Activated CD8-positive, alpha-beta T cell treated with anti-CD3 and anti-CD28 coated beads for 36 hours (primary cell): ENCODE measurements at places on chromosomes 1 and 21. TPM values are rescaled to one million over a fixed set of nuclear protein-coding genes. Genes with fewer than 3 reads are reported as not detected.

DNA sequence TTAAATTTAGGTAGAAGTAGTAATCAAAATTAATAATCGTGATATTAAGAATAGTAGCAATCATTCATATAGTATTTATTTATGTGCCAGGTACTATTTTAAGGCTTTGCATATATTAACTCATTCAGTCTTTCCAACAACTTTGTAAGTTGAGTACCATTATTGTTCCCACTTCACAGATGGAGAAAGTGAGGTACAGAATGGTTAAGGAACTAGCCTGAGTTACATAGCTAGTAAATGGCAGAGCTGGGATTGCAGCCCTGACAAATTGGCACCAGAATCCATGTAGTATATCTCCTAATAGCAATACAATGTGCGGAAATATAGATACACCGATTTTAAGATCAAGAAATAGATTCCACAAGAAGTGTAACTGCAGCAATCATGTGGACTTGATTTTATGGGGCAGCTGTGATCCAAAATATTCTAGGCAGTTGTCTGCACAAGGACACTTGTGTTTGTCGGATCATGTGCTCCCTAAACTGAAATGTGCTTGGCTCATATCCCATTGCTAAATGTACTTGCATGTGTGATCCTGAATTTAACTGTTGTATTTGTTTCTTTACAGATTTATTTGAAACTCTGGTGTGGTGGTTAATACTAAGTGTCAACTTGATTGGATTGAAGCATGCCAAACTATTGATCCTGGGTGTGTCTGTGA is 5.8 kb upstream of the GTF2B start:
- peaks cover under 1% of the 10 kb centered on the region for H3K36me3 ChIP-seq
- no peaks in the 10 kb centered on the region for H3K27me3 ChIP-seq
- H3K27ac ChIP-seq = no peak overlapping the region
- no peak overlapping the region for H3K4me3 ChIP-seq
- H3K4me1 ChIP-seq = peaks cover 2% of the 10 kb centered on the region
- no peak for DNase-seq

- no peak for DNase-seq
- peaks cover 4% of the 10 kb centered on the region for H3K27me3 ChIP-seq
- peaks cover 13% of the 10 kb centered on the region for H3K4me1 ChIP-seq
- peak overlapping the region; percentile 66 for H3K27ac ChIP-seq
Measured at GRCh38 chr1:11680270-11681070, 478 bp downstream of the MAD2L2 start.

DNA sequence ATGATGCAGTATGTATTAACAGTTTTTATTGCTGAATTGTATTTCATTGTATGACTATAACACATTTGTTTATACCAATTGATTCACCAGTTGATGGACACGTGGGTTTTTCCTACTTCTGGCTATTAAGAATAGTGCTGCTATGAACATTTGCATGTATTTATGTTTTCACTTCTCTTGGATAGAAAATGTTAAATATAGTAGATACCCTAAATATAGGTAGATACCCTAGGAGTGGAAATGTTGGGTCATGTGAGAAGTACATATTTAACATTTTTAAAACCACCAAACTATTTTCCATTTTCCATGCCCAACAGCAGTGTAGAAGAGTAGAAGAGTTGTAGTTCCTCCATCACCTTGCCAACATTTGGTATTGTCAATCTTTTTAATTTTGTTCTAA is 7.8 kb downstream of the PHTF1 start:
- H3K36me3 ChIP-seq = peaks cover 21% of the 10 kb centered on the region
- H3K4me3 ChIP-seq = no peak overlapping the region
- peaks cover 8% of the 10 kb centered on the region for H3K4me1 ChIP-seq
- H3K27ac ChIP-seq = no peak overlapping the region

- no peak overlapping the region for H3K27ac ChIP-seq
- H3K36me3 ChIP-seq = no peaks in the 10 kb centered on the region
- no peaks in the 10 kb centered on the region for H3K4me1 ChIP-seq
- H3K4me3 ChIP-seq = no peak overlapping the region
- peaks cover 4% of the 10 kb centered on the region for H3K27me3 ChIP-seq
Measured at GRCh38 chr1:96843196-96843595, 121.6 kb downstream of the PTBP2 start.

CASQ1 gene
- total RNA-seq = not detected

FBXO2 gene
- 1.9 TPM for total RNA-seq

- H3K4me3 ChIP-seq = no peak overlapping the region
- no peaks in the 10 kb centered on the region for H3K36me3 ChIP-seq
- no peak for DNase-seq
- H3K4me1 ChIP-seq = no peaks in the 10 kb centered on the region
- no peaks in the 10 kb centered on the region for H3K27me3 ChIP-seq
- H3K27ac ChIP-seq = no peak overlapping the region
Measured at GRCh38 chr1:58456470-58456869, 90.1 kb downstream of the OMA1 start.

ZSWIM5 gene
- 0.87 TPM for total RNA-seq

GRCh38 chr1:41723786-41724185 is 194.9 kb downstream of the HIVEP3 start:
- no peak overlapping the region for H3K4me3 ChIP-seq
- no peaks in the 10 kb centered on the region for H3K36me3 ChIP-seq
- peaks cover 36% of the 10 kb centered on the region for H3K4me1 ChIP-seq
- DNase-seq = no peak

DNA sequence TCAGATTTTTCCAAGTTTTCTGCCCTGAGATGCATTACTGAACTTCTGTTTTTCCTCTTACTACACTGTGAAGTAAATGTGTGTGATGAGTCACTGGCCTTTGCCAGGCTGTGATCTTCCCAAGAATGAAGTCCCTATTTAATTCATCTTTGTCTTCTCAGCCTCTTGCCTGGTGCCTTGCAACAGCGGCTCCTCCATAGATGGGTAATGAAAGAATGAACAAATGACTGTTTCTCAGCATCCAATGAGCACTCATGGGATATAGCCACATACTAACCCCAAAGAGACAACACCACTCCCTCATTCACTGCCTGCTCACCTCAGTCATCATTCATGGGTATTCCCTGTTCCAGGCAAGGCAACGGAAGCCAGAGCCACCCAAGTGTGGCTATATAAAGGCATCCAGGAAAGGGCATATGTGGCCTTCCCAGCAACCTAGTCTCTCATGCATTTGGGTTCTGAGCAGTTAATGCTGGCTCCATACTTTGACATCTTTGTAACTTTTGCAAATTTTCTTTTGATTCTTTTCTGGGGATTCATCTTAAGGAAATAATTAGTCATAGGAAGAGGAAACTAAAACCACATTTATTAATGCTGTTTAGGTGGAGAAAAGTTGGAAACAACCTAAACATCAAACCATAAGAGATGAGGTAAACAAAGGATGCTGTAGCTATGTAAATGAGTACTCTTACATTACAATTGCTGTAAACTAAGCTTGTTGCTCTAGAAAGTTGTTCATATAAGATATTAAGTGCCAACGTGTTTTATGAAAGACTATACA is 71.9 kb downstream of the HIVEP3 start:
- H3K4me1 ChIP-seq = peaks cover 53% of the 10 kb centered on the region
- H3K36me3 ChIP-seq = peaks cover 4% of the 10 kb centered on the region
- H3K4me3 ChIP-seq = no peak overlapping the region
- no peaks in the 10 kb centered on the region for H3K27me3 ChIP-seq
- no peak overlapping the region for H3K27ac ChIP-seq

GRCh38 chr21:41769111-41769510 is 2.3 kb upstream of the RIPK4 start:
- no peak for DNase-seq
- H3K4me3 ChIP-seq = peak overlapping the region; percentile 37
- no peaks in the 10 kb centered on the region for H3K36me3 ChIP-seq
- peaks cover 24% of the 10 kb centered on the region for H3K4me1 ChIP-seq

SGIP1 gene
- total RNA-seq = not detected

- H3K27ac ChIP-seq = no peak overlapping the region
- no peak overlapping the region for H3K4me3 ChIP-seq
- no peaks in the 10 kb centered on the region for H3K4me1 ChIP-seq
- H3K36me3 ChIP-seq = no peaks in the 10 kb centered on the region
- H3K27me3 ChIP-seq = no peaks in the 10 kb centered on the region
Measured at GRCh38 chr1:168371477-168371876, 90.8 kb downstream of the TBX19 start.

GRCh38 chr1:31122101-31122735 is 56.7 kb upstream of the PUM1 start:
- no peak overlapping the region for H3K27ac ChIP-seq
- no peaks in the 10 kb centered on the region for H3K27me3 ChIP-seq
- H3K4me3 ChIP-seq = no peak overlapping the region
- no peaks in the 10 kb centered on the region for H3K36me3 ChIP-seq

- peaks cover 63% of the 10 kb centered on the region for H3K36me3 ChIP-seq
- no peaks in the 10 kb centered on the region for H3K27me3 ChIP-seq
- no peak overlapping the region for H3K4me3 ChIP-seq
- no peak for DNase-seq
Measured at GRCh38 chr1:151988405-151988923, 5.2 kb downstream of the S100A10 start.

DNA sequence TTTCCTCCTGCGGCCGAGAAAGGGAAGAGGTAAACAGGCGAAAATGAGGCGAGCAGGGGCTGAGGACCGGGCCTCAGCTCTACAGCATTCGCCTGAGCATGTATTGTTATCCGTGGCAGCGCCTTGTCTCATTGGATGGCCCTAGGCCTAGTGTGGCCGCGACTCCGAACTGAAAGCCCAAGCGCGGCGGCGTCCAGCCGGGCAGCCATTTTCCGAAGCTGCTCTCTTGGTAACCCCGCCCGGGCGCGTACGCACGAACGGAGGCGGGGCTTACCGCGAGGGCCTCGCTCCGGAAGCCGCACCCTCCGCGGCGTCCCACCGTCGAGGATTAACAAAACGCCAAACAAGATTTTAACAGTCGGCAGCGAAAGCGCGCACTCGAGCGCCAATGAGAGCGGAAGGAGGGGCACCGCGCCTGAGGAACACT is 797 bp upstream of the USP1 start:
- DNase-seq = no peak
- H3K4me1 ChIP-seq = peaks cover 18% of the 10 kb centered on the region
- H3K27me3 ChIP-seq = no peaks in the 10 kb centered on the region
- peaks cover 31% of the 10 kb centered on the region for H3K36me3 ChIP-seq
- H3K27ac ChIP-seq = peak overlapping the region; percentile 99

DNA sequence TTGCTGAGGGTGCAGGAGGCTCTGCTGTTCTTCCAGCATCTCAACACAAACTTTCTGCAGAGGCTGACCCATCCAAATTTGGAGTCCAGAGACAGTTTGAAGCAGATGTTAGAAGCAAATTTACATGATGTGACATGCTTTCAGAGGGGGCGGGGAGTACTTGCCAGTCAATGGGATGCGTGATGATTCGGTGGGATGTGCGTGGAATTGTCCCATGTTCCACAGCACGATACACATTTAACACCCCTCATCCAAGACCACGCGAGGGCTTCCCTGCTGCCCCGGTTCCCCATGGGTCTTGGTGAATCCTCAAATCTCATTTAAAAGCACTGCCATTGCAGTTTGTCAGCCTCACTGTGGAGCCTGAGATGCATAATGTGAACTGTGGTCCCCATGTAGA is 78.6 kb upstream of the TLR5 start:
- peaks cover 2% of the 10 kb centered on the region for H3K36me3 ChIP-seq
- no peak for DNase-seq

CELA3B gene
- total RNA-seq = not detected

DNA sequence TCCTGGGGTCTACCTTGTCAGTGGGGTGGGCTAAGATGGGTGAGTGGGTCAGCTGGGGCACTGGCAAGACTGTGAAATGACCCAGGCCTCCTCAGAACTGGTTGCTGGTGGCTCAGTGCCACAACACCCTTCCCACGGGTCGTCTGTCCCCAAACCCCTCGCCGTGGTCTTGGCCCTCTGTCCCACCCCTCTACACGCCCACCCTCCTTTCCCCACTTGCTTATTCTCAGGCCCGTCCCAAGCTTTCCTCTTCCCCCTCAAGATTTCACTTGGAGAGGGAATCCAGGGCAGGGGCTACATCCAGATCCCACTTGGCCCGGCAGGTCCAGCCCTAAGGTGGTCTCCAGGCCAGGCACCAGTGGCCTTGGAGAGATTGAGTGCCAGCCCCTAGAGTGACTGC is 16.7 kb downstream of the CSF1 start:
- H3K27ac ChIP-seq = no peak overlapping the region
- no peaks in the 10 kb centered on the region for H3K27me3 ChIP-seq
- H3K36me3 ChIP-seq = peaks cover 56% of the 10 kb centered on the region

TPTE gene
- total RNA-seq = not detected

GCSAML gene
- 0.27 TPM for total RNA-seq

DNA sequence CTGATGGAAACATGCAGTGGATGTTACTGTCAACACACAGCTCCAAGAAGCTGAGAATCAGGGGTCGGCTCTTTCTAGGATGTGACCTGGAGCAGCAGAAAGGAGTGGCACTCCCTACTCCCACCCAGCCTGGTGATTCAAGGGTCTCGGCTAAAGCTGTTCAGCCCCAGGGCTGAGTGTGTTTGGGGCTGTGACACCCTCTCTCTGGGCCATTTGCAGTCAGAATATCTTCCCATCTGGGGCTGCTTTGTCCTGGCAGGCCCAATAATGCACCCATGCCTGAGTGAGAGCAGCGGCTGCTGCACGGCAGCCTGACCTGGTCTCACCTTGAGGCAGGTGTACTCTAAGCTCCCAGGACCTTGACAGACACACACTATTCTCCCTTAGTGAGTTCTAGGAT is 52.5 kb upstream of the AJAP1 start:
- no peaks in the 10 kb centered on the region for H3K4me1 ChIP-seq
- no peak overlapping the region for H3K4me3 ChIP-seq
- H3K36me3 ChIP-seq = no peaks in the 10 kb centered on the region
- no peak overlapping the region for H3K27ac ChIP-seq

- H3K27me3 ChIP-seq = peaks cover 20% of the 10 kb centered on the region
- H3K4me1 ChIP-seq = no peaks in the 10 kb centered on the region
- H3K4me3 ChIP-seq = no peak overlapping the region
- H3K27ac ChIP-seq = no peak overlapping the region
- no peaks in the 10 kb centered on the region for H3K36me3 ChIP-seq
Measured at GRCh38 chr1:176552999-176553398, 90.0 kb downstream of the PAPPA2 start.

- DNase-seq = peak; percentile 73
- no peaks in the 10 kb centered on the region for H3K27me3 ChIP-seq
- peaks cover 37% of the 10 kb centered on the region for H3K4me1 ChIP-seq
Measured at GRCh38 chr1:108560874-108561459, 1.1 kb downstream of the EEIG2 start.

- DNase-seq = no peak
- H3K4me3 ChIP-seq = no peak overlapping the region
- peaks cover 32% of the 10 kb centered on the region for H3K4me1 ChIP-seq
Measured at GRCh38 chr1:8699679-8700078, 117.8 kb downstream of the RERE start.

CREB3L4 gene
- total RNA-seq = 8.8 TPM

GRCh38 chr1:3130268-3130667 is 61.3 kb downstream of the PRDM16 start:
- H3K36me3 ChIP-seq = no peaks in the 10 kb centered on the region
- DNase-seq = no peak
- no peaks in the 10 kb centered on the region for H3K27me3 ChIP-seq
- H3K4me1 ChIP-seq = no peaks in the 10 kb centered on the region
- no peak overlapping the region for H3K4me3 ChIP-seq

- H3K4me1 ChIP-seq = peaks cover 32% of the 10 kb centered on the region
- H3K27ac ChIP-seq = no peak overlapping the region
- H3K36me3 ChIP-seq = peaks cover 89% of the 10 kb centered on the region
- H3K4me3 ChIP-seq = no peak overlapping the region
- no peaks in the 10 kb centered on the region for H3K27me3 ChIP-seq
- DNase-seq = no peak
Measured at GRCh38 chr1:39569034-39569433, 7.6 kb downstream of the PABPC4 start.
